ENCODE measurements at places on chromosomes 3 and 15.

DNA sequence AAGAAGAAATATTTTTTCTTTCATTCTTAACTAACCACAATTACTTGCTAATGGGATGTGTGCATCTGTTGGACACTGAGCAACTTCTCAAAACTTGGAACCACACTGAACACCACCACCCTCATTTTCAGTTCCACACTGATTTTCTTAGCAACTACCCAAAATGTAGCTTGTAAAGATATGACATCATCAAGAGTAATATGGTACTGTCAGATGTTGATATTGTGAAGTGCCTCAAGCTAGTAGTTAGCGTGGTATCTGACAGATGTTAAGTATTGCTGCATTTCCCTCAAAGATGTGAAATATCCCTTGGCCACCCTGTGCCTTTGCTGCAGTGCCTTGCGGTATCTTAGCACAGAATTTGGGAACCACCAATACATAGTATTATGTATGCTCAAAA is 9.3 kb downstream of the RFTN1 start:
- H3K4me3 ChIP-seq, result no peak overlapping the region
- no peak overlapping the region for H3K27ac ChIP-seq
- H3K36me3 ChIP-seq, result no peaks in the 10 kb centered on the region
- peaks cover 9% of the 10 kb centered on the region for H3K27me3 ChIP-seq
- H3K4me1 ChIP-seq, result peaks cover 14% of the 10 kb centered on the region
- no peak for DNase-seq

GRCh38 chr3:187069857-187070516 is 69.3 kb downstream of the RPL39L start:
- no peak overlapping the region for H3K27ac ChIP-seq
- no peak for DNase-seq
- H3K36me3 ChIP-seq, result peaks cover 53% of the 10 kb centered on the region

DNA sequence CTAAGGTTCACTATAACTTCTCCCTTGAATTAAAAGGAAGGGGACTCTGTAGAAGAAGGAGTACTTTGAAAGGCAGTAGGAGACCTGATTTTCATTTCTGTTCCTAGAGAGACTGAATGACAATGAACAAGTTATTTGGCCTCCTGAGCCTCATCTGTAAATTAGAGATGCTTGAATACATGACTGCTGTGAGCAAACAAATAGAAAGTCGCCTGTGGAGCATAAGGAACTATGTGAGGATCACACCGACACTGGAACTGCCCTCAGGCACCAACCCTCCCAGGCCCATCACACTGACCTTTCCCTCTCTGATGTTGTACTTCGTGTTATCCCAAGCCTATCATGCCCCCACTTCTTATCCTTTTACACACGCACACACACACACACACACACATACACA is 48.6 kb downstream of the IMPG2 start:
- H3K36me3 ChIP-seq, result no peaks in the 10 kb centered on the region
- H3K27me3 ChIP-seq, result peaks cover 92% of the 10 kb centered on the region
- no peak overlapping the region for H3K4me3 ChIP-seq
- DNase-seq, result peak; percentile 20

DNA sequence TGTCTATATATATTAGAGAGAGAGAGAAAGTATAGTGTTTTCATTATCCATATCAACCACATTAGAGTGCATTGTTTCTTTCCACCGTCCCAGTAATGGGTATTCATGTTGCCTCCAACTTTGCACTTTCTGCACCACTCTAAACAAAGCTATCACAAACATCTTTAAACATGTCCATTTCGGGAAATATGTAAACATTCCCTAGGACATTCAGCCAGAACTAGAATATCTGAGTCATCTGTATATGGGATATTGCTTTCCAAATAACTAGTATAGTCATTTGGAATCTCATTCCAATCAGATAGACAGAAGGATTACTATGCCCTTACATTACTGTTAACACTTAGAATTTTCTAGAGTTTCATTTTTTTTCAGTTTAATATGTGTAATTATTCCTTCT is 914.9 kb upstream of the EPHA6 start:
- no peak overlapping the region for H3K27ac ChIP-seq
- H3K36me3 ChIP-seq, result no peaks in the 10 kb centered on the region
- H3K27me3 ChIP-seq, result no peaks in the 10 kb centered on the region
- H3K4me3 ChIP-seq, result no peak overlapping the region
- no peaks in the 10 kb centered on the region for H3K4me1 ChIP-seq

DNA sequence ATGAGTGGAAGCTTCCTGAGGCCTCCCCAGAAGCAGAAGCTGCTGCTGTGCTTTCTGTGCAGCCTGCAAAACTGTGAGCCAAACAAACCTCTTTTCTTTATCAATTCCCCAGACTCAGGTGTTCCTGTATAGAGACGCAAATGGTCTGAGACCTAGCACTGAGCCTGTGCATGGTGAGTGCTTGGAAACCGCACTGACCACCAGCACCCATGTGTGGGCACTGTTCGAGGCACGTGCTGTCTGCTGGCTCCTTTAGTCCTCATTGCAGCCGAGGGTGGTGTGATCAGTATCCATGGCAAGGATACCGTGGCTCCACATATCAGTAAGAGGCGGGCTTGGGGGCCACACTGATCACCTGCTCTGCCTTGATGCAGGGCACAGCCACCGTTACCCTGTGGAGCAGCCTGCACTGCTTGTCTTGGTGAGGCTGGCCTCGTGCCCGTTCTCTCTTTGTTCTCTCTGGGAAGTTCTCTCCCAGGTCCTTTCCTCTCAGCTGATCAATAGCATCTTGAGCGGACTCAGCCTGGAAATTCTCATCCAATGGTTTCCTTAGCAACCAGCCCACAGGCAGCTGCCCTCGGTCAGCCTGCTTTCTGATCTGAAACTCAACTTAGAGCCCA is 101.0 kb downstream of the PLXNA1 start:
- H3K4me3 ChIP-seq, result no peak overlapping the region
- H3K27me3 ChIP-seq, result no peaks in the 10 kb centered on the region
- DNase-seq, result no peak
- H3K27ac ChIP-seq, result no peak overlapping the region

DNA sequence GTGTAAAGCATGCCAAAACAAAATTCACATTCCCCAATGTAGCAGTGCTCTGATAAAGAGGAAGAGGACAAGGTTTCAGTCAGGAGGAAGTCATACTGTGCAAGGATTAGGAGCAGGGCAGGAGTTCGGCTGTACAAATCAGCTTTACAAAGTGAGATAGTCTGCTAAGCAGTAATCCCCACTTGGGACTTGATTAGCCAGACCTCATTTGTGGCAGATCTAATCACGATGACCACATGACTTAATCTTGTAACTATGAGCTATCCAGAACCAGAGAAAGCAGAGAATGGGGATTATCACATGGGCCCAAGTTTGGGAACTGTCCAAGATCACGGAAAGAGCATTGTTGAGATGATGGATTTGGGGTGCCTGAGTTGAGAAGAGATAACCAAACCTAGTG is 7.8 kb downstream of the DCBLD2 start:
- H3K36me3 ChIP-seq, result no peaks in the 10 kb centered on the region
- H3K4me1 ChIP-seq, result peaks cover 42% of the 10 kb centered on the region
- DNase-seq, result no peak

Measured in WTC11 (cell line).